GM13976 (cell line): ENCODE measurements at places on chromosomes 16 and 17.

- DNase-seq: no peak
These were observed 247.8 kb downstream of the XYLT1 start for GRCh38 chr16:17222871-17223401.

- no peak for DNase-seq
These were observed 150.4 kb upstream of the CIBAR2 start for GRCh38 chr16:85262558-85263238.

DNA sequence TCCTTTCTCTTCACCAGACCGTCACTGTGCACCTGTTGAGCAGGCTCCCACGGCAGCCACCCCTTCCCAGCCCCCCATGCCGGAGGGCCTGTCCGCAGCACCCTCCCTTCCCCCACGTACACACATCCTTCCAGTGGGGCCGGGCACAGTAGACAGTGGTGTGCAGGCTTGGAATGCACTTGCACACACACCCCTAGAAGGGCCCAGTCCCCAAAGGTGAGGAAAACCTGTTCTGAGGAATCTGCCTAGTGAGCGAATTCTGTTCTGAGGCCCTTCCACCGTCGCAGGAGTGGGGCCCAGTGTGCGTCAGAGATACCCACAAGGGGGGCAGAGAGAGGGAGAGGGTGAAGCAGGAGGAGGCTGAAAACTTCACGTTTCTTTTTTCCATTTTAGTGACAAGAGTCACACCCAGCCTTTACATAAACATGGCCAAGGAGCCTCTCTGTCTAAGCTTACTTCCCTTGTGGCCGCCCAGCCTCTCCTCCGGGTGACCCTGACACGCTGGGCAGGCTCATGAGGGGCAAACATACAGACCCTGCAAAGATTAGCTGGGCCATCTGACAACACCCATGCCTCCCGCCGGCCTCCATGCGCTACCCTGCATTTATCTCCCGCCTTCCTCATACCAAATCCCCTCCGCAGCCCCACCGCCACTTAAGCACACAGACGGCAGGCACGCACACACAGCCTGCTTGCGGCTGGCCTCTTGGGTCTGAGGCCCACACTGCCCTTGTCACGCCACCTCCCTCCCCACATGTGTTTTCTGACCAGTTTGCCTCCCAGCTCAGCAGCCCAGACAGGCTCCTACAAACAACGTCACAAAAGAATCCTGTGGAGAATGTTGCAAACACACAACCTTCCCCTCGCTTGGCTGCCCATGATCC is 1.8 kb downstream of the ZBTB4 start:
- no peak for DNase-seq

- no peak for DNase-seq
These were observed 13.6 kb downstream of the OR1D5 start for GRCh38 chr17:3049705-3050295.

DNA sequence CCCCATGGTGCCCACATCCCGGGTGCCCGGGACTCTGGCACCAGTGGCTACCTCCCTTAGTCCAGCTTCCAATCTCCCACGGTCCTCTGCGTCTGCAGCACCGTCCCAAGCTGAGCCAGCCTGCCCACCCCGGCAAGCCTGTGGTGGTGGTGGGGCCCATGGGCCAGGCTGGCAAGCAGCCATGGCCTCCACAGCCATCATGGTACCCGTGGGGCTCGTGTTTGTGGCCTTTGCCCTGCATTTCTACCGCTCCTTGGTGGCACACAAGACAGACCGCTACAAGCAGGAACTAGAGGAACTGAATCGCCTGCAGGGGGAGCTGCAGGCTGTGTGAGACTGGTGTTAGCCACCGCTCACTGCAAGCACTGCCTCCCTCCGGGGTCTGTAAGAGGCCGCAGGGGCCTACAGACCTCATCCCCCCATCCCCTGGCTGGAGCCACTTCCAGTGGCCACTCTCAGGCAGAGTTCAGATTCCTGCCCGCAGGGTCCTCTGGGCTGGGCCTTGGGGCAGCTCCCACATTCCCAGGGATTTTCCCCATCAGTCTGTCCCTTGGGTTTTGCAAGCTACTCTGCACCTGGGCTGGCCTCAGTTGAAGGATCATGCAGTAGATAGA is 3.9 kb upstream of the SETD1A start:
- DNase-seq: peak; percentile 64

DNA sequence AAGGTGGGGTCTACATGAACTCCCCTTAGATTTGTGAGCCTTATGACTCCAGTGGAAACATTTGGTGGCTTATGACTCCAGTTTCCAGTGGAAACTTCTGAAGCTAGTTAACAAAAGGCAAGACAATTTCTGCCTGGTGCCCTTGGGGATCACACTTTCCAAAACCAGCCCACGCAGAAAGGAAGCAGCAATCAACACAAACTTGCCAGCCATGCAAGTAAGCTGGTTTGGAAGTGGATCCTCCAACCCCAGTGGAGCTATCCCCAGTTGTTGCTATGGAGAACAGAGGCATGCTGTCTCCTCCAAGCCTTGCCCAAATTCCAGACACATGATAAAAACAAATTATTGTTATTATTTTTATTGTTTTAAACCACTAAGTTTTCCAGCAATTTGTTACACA is 130.9 kb downstream of the CDH11 start:
- no peak for DNase-seq

GRCh38 chr16:80063713-80064069 is 463.2 kb upstream of the MAF start:
- no peak for DNase-seq

GRCh38 chr17:1179112-1179817 is 516 bp downstream of the ABR start:
- no peak for DNase-seq

GRCh38 chr17:33745047-33745760 is 452.1 kb upstream of the ASIC2 start:
- DNase-seq: no peak

GRCh38 chr17:65742403-65743307 is 181.2 kb upstream of the AXIN2 start:
- DNase-seq: no peak

DNA sequence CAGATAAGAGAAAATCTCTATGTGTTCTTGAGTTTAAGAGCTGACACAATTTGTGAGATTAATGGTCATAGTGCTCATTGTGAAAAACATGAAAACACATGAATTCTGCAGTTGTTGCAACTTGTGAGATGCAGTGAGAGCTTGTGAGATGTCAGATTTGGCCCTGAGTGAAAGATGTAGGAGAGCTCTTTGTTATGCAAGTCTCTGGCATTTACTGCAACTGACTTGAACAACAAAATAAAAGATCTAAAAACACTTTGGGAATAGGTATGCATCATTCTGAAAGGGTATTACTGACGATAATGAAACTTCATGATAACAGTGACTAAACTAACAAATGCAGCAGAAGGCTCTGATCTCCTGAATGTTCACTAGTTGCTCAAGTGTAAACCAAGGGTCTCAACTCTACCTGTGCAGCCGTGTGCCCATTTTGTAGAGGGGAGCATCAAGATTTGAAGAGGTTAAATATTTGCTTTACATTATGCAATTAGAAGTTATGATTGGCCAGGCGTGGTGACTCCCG is 50.8 kb upstream of the SMIM36 start:
- DNase-seq: no peak

DNA sequence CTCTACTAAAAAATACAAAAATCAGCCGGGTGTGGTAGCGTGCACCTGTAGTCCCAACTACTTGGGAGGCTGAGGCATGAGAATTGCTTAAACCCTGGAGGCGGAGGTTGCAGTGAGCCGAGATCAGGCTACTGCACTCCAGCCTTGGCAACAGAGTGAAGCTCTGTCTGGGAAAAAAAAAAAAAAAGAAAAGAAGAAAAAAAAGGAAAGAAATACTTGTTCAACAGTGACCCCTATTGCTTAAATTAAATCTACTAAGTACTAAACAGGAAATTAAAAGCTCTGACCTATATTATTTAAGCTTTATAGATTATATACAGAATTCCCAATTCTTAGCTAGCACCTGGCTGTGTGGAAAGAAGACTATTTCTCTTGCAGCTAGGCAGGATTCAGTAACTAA is 48.9 kb downstream of the FBXL20 start:
- DNase-seq: no peak

DNA sequence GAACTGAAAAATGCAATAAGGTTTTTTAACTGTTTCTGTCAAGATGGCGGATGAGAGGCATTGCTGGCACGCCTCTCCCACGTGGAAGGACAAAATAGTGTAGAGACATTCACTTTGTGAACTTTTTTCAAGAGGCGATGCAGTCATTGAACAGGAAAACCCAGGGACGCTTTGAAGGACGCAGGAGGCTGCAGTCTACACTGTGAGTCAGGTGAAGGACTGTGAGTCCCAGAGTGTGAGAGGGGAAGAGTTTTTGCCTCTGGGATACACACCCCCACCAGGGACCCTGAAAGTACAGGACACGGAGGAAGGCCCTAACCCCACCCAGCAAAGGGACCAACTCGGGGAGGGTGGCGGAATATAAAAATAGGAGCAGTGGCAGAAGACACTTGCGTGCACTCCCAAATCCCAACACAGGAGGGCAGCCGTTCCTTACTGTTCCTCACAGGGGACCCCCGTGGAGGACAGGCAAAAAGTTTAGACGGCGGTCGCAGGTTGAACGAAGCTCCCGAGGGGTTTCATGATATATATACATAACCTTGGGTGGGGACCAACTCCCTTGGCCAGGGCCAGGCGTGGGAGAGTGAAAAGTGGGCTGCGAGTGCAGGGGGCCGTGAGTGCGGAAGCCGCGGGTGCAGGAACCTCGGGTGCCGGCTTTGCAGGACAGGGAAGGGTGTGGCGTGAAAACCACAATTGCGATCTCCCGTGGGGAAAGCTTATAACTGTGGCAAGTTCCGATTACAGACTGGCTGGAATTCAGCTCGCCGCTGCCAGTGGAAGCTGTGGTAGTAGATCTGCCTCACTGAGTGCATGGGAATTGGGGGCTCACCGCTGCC is 82.0 kb upstream of the ALOX12 start:
- peak; percentile 82 for DNase-seq

- DNase-seq: no peak
These were observed 1.5 kb upstream of the SPAG7 start for GRCh38 chr17:4969047-4969550.

- no peak for DNase-seq
These were observed 59.3 kb downstream of the TMEM132E start for GRCh38 chr17:34638526-34639260.

DNA sequence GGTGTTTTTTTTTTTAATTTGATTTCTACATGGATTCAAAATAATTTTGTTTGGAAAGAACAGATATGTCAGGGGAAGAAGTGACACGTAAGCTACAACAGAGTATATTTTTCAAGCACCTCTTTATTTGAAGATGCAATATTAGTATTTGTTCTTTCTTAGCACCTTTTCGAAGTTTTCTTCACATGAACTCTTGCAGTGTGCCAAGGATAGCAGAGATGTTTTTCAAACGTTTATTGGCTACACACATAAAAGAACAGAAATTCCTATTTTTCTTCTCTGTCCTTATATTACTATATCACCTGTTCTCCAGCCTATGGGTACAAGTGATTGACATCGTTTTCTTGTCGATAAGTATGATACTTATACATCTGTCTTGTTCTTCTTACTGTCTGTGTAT is 192.7 kb upstream of the TBX2 start:
- DNase-seq: no peak

DNA sequence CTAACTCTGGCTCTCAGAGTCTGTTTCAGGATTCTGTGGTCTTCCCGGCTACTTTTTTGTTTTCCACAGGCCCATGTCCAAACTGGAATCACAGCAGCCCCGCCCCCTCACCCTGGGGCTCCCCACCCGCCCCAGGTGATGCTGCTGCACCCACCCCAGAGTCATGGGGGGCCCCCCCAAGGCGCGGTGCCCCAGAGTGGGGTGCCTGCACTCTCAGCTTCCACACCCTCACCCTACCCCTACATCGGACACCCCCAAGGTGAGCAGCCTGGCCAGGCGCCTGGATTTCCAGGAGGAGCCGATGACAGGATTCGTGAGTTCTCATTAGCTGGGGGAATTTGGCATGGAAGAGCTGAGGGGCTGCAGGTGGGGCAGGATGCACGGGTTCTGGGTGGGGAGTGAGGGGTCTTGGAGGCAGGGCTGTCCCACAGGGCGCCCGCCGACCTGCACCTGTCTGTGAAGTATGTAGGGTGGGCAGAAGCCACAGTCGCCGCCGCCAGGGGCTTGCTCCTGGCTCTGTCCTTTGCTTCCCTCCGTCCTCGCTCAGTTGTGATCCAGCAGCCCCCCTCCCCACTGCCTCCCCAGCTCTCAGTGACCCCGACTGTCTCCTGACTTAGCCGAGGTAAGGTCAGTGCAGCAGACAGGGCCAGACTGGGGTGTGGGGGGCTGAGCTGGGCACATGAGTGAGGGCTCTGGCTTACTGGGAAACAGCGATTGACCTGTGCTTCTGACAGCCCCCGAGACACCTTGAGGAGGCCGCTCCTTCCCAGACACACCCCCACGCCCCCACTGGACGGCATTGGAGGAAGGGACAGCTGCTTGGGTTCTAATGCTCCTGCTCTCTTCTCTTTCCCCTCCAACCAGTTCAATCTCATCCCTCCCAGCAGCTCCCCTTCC is 10.0 kb downstream of the TUFM start:
- DNase-seq: no peak

- no peak for DNase-seq
These were observed 13.5 kb upstream of the DNAI2 start for GRCh38 chr17:74260525-74260850.

GRCh38 chr17:42845556-42845917 is 1.2 kb downstream of the AOC2 start:
- DNase-seq: no peak

- DNase-seq: no peak
These were observed 54.8 kb downstream of the NDEL1 start for GRCh38 chr17:8490256-8491023.

DNA sequence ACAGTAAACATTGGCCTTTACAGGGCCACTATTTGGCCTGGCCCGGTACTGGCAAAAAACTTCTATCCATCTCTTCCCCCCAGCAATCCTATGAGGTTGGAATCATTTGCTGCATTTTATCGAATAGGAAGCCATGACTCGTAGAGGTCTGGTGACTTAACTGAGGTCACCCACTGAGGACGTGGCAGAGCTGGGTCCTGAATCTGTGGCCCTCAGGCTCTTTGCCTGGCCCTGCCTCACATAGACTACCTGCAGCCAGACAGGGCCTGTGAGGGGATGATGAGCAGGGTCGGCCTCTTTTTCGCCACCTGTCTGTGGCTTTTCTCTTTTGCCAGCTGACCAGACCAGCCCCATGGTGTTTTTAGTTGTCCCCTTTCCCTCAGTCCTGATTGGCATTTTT is 1.9 kb downstream of the PPP4C start:
- no peak for DNase-seq

DNA sequence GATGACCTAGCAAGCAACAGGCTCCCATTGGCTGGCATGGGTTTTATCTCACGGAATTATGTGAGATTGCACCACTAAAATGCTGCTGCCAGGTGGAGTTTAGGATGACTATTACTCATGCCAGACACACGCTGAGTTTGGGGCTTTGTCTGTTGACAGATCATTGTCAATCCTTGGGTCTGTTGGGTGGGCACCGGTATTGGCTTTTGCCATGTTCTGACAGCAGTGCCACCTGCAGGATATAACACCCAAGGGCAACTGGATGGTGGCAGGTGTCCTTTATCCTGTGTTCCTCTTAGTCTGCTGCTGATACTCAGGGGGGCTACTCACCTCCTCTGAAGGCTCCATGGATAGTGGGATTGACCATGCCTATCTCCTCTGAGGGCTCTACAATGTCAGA is 221.6 kb upstream of the DYNLRB2 start:
- no peak for DNase-seq
